ENCODE measurements at places on chromosomes 6 and 20.

DNA sequence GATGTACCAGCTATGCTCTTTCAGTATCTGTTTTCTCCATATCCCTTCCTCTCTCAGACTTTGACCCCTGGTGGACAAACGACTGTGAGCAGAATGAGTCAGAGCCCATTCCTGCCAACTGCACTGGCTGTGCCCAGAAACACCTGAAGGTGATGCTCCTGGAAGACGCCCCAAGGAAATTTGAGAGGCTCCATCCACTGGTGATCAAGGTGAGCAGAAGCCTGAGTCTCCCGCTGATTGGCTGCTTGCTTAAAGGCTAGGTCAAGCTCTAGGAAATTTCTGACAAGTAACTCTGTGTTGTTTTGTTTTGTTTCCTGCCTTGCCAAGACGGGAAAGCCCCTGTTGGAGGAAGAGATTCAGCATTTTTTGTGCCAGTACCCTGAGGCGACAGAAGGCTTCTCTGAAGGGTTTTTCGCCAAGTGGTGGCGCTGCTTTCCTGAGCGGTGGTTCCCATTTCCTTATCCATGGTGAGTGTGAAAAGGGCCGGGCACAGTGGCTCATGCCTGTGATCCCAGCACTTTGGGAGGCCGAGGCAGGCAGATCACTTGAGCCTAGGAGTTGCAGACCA, 28.6 kb downstream of the C6orf89 start:
- no peak for DNase-seq

GRCh38 chr6:128389820-128390534, 130.4 kb downstream of the PTPRK start:
- DNase-seq = no peak

GRCh38 chr20:8154638-8155037, 22.6 kb downstream of the PLCB1 start:
- DNase-seq = no peak

GRCh38 chr6:115945812-115946211, 114.9 kb downstream of the FRK start:
- DNase-seq = no peak

- no peak for DNase-seq
Observed at GRCh38 chr6:83920017-83920416, 60.5 kb downstream of the CYB5R4 start.

DNA sequence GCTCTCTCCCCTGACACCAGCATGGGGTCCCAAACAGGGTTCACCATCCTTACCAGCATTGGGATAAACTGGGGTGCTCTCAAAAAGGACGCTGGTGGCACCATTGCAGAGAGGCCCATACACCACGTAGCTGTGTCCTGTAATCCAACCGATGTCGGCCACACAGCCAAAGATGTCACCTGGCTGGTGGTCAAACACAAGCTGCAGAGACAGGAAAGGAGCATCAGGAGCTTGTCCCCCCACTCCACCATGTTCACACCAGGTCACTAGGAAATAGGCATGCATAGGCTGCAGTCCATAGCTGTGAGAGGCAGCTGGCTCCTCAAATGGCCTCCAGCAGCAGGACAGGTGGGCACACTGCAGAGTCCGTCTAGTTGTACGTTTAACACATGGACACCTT, 28.8 kb upstream of the APMAP start:
- DNase-seq = no peak

GRCh38 chr20:17614176-17614811, 44.4 kb downstream of the DSTN start:
- no peak for DNase-seq

DNA sequence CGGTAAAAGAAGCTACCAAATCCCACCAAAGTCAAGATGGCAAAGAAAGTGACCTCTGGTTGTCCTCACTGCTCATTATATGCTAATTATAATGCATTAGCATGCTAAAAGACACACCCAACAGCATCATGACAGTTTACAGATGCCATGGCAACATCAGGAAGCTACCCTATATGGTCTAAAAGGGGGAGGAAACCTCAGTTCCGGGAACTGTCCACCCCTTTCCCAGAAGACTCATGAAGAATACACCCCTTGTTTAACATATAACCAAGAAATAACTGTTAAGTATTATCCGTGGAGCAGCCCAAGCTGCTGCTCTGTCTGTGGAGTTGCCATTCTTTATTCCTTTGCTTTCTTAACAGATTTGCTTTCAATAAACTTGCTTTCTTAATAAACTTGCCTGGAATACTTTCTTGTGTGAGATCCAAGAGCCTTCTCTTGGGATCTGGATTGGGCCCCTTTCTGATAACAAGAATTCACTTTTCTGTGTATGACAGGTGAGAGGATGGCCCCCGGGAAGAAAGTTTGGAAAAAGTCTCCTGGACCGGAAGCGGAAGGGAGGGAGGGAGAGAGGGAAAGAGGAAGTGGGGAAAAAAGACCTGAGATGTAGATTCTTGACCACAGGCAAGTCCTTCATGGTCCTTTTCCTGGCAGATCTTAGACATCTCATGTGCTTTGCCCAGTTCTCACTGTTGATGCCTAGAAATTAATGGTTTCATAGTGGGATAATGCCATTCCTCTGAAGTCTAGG, 146.7 kb upstream of the ID4 start:
- no peak for DNase-seq

DNA sequence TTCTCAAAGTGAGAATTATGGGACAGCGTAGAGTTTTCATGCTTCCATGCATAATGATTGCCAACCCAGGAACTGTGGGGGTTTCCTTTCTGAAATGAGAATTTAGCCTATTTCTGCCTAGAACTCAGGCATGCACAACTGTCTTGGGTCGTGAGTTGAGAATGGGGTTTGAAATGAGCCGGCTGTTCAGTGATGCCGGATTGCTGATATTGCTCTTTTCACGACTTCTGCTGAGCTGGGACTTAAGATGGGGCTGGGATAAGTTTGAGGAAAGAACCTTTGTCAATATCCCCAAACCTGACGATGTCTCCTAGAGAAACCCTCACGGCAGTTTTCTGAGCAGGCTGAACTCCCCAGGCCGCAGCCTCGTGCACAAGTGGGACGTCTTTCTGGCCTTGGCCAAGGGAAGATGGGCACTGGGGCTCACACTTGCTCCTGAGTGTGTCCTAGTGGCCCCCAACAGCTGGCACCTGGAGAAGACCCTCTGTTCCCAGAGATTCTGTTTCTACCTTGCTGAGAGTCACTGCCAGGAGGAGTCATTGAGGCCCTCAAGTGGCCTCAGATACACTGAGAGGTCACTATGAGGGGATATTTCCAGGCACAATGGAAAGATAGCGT, 34.1 kb upstream of the RIN2 start:
- no peak for DNase-seq

GRCh38 chr6:149082320-149082719, 235.2 kb upstream of the TAB2 start:
- peak; percentile 67 for DNase-seq

DNA sequence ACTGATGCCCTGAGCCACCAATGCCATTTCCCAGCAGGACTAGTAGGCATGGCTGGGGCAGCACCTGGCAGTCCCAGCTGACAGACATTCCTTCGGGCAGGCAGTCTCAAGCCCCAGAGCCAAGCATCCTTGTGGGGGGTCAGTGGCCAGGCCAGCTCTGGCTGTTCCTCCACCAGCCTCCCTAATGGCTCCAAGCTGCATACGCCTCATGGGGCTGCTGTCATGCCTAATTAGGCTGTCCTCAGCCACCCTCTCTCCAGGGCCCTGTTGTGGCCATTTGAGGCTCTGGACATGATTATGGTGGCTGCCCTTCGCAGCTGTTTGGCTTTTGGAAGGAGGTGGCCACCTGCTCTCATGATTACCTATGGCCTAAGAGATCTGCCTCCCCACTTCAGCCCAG, 79.4 kb downstream of the DLGAP4 start:
- no peak for DNase-seq

- no peak for DNase-seq
Observed at GRCh38 chr6:25499615-25500235, 152.3 kb upstream of the SCGN start.

DNA sequence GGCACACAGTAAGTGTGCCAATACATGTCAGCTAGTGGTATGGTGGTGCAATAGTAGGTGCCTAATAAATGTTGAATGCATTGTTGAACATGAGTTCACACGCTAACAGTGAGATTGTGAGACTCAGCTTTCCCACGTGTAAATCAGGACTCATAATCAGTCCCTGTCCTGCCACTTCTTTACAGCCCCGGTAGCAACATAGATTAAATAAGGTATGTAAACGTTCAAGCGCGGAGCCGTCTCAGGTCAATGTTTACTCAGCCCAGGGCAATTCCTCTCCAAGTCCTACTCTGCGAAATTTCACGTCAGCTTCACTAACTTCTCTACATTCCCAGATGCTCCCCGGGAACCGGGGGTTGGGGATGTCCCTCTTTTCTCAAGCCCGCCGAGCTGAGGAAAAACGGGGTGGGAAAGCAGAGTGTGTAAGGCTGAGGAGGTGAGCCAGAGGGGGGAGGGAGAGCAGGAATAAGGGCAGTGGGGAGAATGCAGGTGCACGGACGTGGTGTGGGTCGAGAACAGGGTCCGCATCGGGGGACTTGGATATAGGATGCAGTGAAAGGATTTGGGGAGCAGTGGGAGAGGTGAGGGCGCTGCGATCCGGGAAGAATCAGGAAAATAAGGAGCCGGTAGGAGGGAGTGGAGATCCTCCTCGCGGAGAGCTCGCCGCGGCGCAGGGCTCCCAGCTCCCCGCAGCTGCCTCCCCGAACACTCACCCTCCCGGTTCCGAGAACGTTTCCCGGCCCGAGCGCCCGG, 544 bp upstream of the TP53INP2 start:
- no peak for DNase-seq

Measured in activated T-helper 1 cell treated with Interleukin-2 at 50 U/mL for 16 hours (primary cell).